ENCODE measurements at places on chromosomes 6 and 20.

- peak; percentile 50 for DNase-seq
- no peaks in the 10 kb centered on the region for H3K36me3 ChIP-seq
- H3K4me3 ChIP-seq: peak overlapping the region; percentile 67
- H3K27ac ChIP-seq: no peak overlapping the region
- peaks cover 78% of the 10 kb centered on the region for H3K27me3 ChIP-seq
- peaks cover 8% of the 10 kb centered on the region for H3K4me1 ChIP-seq
Measured at GRCh38 chr6:83708546-83708969, 343 bp downstream of the SNAP91 start.

DNA sequence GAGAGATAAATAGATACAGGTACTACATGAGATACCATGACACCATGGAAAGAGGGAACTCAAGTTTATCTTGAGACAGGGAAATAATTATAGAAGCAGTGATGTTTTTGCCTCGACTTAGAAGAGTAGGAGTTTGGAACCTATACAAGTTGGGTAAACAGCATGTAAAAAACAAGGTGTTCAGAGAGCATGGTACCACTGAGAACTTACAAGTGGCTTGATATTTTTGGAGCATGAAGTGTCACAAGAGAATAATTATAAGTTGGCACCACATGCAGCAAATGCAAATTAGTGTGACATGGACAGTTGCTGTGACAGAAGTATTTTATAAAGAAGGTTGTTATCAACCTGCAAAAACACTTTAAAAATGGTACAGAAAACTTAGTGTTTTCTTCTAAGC is 47.1 kb upstream of the SCAF8 start:
- peaks cover 23% of the 10 kb centered on the region for H3K4me1 ChIP-seq
- no peak for DNase-seq
- no peaks in the 10 kb centered on the region for H3K36me3 ChIP-seq
- no peak overlapping the region for H3K4me3 ChIP-seq

GRCh38 chr20:41398408-41398807 is 31.8 kb upstream of the EMILIN3 start:
- H3K4me1 ChIP-seq: peaks cover 10% of the 10 kb centered on the region
- H3K27ac ChIP-seq: no peak overlapping the region
- no peak overlapping the region for H3K4me3 ChIP-seq
- no peak for DNase-seq

GRCh38 chr6:27281105-27281539 is 31.0 kb downstream of the POM121L2 start:
- no peak for DNase-seq
- H3K4me1 ChIP-seq: peaks cover 8% of the 10 kb centered on the region
- H3K27me3 ChIP-seq: peaks cover 5% of the 10 kb centered on the region
- no peaks in the 10 kb centered on the region for H3K36me3 ChIP-seq
- peak overlapping the region; percentile 94 for H3K4me3 ChIP-seq

DNA sequence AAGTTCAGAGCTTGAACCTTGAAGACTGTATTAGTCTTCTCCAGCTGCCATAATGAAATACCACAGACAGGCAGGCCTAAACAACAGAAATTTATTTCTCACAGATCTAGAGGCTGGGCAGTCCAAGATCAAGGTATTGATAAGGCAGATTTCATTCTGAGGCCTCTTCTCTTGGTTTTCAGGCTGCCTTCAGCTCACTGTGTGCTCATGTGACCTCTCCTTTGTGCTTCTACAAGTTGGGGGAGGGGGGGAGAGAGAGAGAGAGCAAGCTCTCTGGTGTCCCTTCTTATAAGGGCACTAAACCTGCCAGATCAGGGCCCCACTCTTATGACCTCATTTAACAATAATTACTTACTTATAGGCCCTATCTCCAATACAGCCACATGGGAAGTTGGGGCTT is 102.6 kb upstream of the RSPO3 start:
- H3K36me3 ChIP-seq: no peaks in the 10 kb centered on the region
- DNase-seq: no peak
- H3K27ac ChIP-seq: no peak overlapping the region
- H3K4me3 ChIP-seq: no peak overlapping the region
- H3K4me1 ChIP-seq: peaks cover 10% of the 10 kb centered on the region

DNA sequence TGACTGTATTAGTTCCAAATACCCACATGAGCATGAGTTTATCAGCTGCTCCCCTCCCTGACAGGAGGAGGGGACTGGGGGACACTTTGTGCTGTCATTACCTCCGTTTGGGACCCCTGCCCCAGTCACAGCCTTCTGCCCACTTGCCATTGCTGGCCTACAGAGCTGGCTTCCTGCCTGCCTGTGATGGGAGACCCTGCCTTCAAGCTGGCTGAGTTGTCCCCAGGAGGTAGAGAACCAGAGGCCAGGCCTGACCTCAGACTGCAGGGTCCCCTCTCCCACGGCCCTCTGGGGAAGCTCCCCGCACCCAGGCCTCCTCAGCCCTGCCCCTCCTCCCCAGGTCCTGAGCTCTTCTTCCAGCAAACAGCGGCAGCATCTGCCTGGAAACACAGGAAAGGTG is 105.5 kb downstream of the JPH2 start:
- no peak overlapping the region for H3K27ac ChIP-seq
- H3K4me1 ChIP-seq: no peaks in the 10 kb centered on the region
- no peak for DNase-seq
- peaks cover 2% of the 10 kb centered on the region for H3K27me3 ChIP-seq

DNA sequence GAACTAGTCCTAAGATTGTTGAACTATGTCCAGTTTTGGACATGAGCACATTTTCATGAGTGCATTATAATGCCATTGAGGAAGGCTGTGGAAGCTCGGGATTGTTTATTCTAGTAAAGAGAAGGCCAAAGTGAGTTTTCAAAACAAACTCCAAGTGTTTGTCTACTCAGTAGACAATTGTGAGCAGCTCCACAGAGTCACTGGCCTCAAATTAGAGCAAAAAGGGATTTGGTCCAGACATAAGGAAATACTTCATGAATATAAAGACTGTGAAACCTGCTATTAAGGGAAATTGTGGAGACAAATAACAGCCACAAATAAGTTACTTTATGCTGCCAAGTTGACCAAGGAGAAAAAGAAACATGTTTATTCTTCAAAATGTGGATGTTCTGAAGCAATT is 42.6 kb upstream of the PREP start:
- no peaks in the 10 kb centered on the region for H3K36me3 ChIP-seq
- DNase-seq: no peak
- no peak overlapping the region for H3K4me3 ChIP-seq

GRCh38 chr6:13038741-13039190 is 289.6 kb downstream of the TBC1D7 start:
- H3K27ac ChIP-seq: no peak overlapping the region
- peaks cover 6% of the 10 kb centered on the region for H3K4me1 ChIP-seq
- peaks cover 5% of the 10 kb centered on the region for H3K27me3 ChIP-seq
- no peak for DNase-seq
- H3K36me3 ChIP-seq: no peaks in the 10 kb centered on the region

DNA sequence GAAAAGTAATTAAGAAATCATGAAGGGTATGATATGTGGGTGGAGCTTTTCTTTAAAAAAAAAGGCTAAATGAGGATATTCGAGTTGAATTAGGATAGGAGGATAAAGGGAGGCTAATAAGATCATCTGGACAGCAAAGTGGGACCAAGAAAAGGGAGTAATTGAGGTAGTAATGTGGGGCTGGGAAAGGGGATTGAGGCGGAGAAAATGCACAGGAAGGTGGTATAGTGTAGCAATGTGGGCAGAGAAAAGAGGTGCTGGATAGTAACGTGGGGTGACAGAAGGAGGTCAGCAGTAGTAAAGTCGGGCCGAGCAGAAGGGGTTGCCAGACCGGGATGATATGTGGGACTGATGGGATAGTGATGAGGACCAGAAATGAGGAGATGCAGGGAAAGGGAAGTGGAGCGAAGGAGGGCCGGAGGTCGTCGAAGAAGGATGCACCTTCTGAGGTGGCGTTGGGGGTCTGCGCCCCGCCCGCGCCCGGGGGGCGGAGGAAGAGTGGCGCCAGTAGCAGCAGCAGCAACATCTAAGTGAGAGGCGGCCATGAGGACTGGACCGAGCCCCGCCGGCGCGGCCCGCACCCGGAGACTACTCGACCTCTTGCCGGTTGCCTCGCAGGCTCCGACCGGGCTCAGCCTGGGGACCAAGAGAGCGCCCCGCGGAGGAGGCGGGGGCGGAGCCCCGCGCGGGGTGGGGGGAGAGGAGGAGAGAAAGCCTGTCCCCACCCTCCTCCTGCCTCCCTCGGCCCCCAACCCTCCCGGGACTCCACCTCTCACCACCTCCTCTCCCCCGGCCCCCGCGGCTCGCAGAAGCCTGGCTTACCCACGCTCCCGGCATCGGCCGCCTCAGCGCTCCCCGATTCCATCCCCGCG is 887 bp downstream of the GABBR1 start:
- peak overlapping the region; percentile 2 for H3K27ac ChIP-seq
- peaks cover 5% of the 10 kb centered on the region for H3K27me3 ChIP-seq
- peaks cover 42% of the 10 kb centered on the region for H3K4me1 ChIP-seq
- DNase-seq: peak; percentile 71
- peaks cover 2% of the 10 kb centered on the region for H3K36me3 ChIP-seq
- peak overlapping the region; percentile 72 for H3K4me3 ChIP-seq

DNA sequence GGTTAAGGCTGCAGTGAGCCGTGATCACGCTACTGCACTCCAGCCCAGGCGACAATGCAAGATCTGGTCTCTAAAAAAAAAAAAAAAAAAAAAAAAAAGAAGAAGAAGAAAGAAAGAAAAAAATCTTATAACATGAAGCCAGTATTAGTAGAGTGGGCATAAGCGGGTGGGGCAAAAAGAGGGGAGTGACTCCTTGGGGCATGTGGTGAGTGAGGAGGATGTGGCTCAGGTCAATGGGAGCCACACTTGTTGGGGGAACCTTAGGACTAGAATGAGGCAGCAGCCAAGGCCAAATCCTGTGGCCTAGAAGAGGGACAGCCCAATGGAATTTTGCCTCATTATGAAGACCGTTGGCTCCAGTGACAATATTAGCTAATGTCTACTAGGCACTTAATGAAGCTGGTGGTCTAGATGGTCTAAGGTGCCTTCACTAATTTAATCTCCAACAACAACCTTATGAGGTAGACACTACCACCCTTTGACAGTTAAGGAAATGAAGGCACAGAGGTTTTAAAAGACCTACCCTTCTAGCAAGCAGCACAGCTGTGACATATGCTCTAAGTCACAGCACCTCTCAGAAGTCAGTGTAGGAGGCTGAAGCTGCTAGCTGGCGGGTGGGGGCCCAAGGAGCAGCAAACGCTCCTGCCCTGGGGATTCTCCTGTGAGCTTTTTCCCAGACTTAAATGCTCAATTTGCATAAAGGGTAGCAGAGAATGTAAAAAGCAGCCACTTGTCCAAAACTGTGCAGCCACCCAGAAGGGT is 23.6 kb upstream of the ARMC12 start:
- H3K4me3 ChIP-seq: no peak overlapping the region
- H3K4me1 ChIP-seq: peaks cover 10% of the 10 kb centered on the region

DNA sequence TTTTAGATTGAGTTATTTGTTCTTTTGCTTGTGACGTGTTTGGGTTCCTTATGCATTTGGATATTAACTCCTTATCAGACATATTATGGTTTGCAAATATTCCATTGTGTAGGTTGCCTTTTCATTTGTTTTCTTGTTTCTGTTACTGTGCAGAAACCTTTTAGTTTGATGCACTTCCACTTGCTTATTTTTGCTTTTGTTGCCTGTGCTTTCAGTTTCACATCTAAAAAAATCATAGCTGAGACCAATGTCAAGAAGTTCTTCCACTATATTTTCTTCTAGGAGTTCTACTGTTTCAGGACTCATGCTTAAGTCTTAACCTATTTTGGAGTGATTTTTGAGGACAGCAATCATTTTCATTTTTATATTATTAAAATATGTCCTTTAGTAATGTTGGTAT is 113.5 kb downstream of the EPM2A start:
- no peak overlapping the region for H3K27ac ChIP-seq
- no peak for DNase-seq
- no peaks in the 10 kb centered on the region for H3K4me1 ChIP-seq

- H3K36me3 ChIP-seq: no peaks in the 10 kb centered on the region
- H3K27me3 ChIP-seq: no peaks in the 10 kb centered on the region
- peaks cover 12% of the 10 kb centered on the region for H3K4me1 ChIP-seq
- H3K4me3 ChIP-seq: no peak overlapping the region
Measured at GRCh38 chr6:147772724-147773123, 264.2 kb downstream of the SAMD5 start.

- DNase-seq: no peak
- peaks cover 16% of the 10 kb centered on the region for H3K4me1 ChIP-seq
- peak overlapping the region; percentile 17 for H3K27ac ChIP-seq
- H3K36me3 ChIP-seq: peaks cover 7% of the 10 kb centered on the region
- H3K4me3 ChIP-seq: no peak overlapping the region
Measured at GRCh38 chr6:26599134-26599533, 2.4 kb downstream of the ABT1 start.

GRCh38 chr20:43243672-43244269 is 54.1 kb upstream of the PTPRT start:
- H3K4me1 ChIP-seq: no peaks in the 10 kb centered on the region
- no peaks in the 10 kb centered on the region for H3K36me3 ChIP-seq
- DNase-seq: no peak
- H3K27ac ChIP-seq: no peak overlapping the region
- peaks cover 45% of the 10 kb centered on the region for H3K27me3 ChIP-seq
- H3K4me3 ChIP-seq: no peak overlapping the region

DNA sequence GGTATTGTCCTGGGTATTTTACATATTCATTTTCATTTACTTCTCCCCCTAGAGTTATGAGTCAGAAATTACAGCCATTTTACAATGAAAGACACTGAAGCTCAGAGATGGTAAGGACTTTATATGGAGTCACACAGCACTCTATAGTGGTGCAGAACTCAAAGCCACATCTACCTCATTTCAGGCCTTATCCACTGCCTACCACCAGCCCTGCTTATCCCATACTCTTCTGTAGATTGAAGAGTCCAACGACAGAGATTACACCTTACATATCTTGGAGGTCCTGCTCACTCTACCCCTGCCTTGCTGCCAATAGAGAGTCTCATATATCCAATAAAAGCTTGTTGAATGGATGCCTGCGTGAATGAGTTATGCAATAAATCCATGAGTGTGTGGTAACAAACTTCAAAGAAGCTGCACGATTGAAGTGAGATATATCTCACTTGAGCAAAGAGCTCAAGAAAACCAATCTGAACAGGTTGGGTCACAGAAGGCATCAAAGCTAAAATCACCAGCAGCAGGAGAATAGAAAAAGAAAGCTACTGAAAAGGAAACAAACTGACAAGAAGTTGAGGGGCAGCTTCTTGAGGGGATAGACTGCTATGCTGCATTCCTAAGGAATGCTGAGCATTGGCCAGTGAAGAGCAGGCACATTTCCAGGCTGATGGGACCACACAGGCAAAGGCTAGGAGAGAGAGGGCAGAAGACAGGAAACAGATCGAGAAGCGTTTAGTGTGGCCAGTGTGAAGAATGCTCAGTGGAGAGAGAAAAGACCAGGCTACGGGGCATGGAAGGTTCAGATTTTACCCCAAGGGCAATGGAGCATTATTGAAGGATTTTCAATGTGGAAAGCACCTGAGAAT is 585.6 kb downstream of the DHX35 start:
- H3K4me3 ChIP-seq: no peak overlapping the region
- H3K36me3 ChIP-seq: no peaks in the 10 kb centered on the region
- H3K27ac ChIP-seq: no peak overlapping the region
- DNase-seq: no peak

- H3K4me3 ChIP-seq: no peak overlapping the region
- peaks cover 22% of the 10 kb centered on the region for H3K36me3 ChIP-seq
- peaks cover 6% of the 10 kb centered on the region for H3K4me1 ChIP-seq
- H3K27ac ChIP-seq: peak overlapping the region; percentile 50
- DNase-seq: no peak
Measured at GRCh38 chr20:57167971-57168701, 98.3 kb downstream of the BMP7 start.
